H7 (cell line): ENCODE measurements at places on chromosomes 7 and 10. TPM values are rescaled to one million over a fixed set of nuclear protein-coding genes. Genes with fewer than 3 reads are reported as not detected.

The LRGUK gene
- total RNA-seq = 0.59 and 1.4 TPM in 2 replicates

The SAP25 gene
- 1.3 and 2.4 TPM in 2 replicates for total RNA-seq

The ATOH7 gene
- 0.15 TPM in 1 of 2 replicates, not detected in the other for total RNA-seq

The CTBP2 gene
- 233 and 260 TPM in 2 replicates for total RNA-seq

The MNX1 gene
- 0.37 and 1.2 TPM in 2 replicates for total RNA-seq

The CCL24 gene
- total RNA-seq = not detected in 2 replicates

The PLAC9 gene
- 4.9 and 5.1 TPM in 2 replicates for total RNA-seq
